Activated naive CD8-positive, alpha-beta T cell treated with anti-CD3 and anti-CD28 coated beads, Interleukin-2, amount 50 U/mL, for 16 hours (primary cell): ENCODE measurements at places on chromosomes 7 and 10.

DNA sequence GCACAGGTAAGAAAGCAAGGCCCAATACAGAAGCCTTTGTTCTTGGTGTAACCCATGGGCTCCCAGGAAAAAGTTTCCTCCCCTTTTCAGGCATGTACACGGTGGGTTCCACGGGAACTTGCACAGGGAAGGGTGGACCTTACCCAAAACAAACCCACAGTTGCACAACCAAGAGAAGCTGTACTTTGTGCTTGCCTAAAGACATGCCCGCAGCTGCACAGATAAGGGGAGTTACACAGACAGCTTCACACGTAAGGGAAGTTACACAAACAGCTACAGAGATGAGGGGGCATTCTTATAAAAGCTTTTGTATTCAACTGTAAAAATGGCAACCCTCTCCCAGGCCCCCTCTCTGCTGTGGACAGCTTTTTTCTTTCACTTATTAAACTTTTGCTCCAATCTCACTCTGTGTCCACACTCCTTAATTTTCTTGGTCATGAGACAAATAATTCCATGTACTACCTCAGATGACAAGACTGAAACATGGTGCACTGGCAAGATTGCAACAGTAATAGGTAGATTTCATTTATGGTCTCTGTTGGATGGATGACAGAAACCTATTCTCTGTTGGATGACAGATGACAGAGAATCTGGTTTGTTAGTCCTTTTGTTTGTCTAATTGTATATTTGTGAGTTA, 72.9 kb downstream of the ATE1 start:
- DNase-seq: no peak

DNA sequence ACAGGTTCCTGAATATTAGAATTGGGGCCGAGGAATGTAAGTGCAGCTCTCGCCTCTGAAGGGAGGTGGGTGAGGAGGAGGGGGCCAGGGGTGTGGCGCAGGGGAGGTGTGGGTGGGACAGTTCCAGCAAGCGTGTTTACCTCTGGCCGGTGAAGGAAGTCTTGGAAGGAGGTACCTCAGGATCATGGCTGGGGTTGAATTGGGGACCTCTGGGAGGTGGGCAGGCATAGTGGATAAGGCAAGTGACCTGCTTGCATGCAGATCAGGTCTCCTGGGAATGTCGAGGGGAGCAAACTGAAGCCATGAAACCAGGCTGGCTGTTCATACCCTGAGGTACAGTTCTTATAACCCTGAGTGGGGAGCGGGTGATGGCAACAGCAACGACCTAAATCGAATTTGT, 2.0 kb downstream of the ZNF775 start:
- no peak for DNase-seq

GRCh38 chr10:132249824-132250375, 57.9 kb downstream of the STK32C start:
- DNase-seq: no peak

DNA sequence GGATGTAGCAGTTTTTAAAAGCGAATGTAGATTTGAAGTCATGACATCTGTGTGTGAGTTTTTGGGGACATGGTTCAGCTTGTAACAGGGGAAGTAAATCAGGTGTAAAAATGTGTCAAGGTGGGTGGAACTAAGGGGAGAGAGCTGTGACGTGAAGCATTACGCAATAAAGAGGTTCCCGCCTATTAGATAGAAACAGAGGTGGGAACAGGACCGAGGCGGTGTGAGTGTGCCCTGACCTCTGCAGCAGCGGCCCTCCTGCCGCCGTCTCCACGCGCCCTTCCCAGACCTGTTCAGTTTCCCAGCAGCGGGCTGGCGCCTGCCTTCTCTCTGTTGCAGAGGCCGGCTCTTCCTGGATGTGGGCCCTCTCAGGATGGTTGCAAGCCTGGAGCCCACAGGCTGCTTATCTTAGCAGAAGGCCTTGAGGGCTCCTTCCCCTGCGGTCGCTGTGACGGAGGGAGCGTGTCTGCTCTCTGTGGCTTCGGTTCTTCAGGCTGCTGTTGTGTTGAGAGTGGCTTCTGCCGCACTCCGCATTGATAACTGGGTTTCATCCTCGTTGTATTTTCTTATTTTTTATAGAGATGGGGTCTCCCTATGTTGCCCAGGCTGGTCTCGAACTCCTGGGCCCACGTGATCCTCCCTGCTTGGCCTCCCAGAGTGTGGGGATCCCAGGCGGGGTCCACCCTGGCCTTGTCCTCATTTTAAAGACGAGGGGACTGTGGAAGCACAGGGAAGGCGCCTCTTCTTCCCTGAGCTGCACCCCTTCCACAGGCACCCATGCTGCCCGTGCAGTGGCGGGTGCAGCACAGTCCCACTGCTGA, 65.0 kb downstream of the DNAJB6 start:
- no peak for DNase-seq

DNA sequence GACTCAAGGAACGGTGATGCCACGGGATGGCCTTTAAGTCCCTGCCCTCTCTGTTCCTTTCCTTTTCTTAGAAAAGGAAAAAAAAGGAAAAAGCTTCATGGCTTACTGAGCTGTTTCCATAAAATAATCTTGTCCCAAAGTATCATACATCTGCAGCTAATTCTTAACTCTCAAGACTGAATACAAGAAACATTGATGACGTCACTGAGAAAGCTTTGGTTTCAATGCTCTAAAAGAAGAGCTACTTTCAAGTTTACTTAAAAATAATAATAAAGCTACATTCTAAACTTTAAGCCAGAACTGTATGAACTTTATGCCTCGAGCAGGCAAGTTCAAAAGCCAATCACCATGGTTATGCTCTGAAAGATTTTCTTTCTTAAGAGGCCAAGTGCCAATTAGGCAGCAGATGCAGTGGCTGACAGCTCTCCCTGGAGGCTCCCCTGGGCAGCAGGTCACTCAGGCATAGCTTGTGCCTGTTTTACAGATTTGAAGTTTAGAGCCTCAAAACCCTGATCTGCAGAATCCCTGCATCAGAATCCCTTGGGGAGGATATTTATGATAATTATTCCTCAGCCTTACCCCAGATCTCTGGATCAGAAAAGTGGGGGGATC, 165.0 kb downstream of the CHN2 start:
- DNase-seq: no peak

- DNase-seq: no peak
These were observed 942.5 kb downstream of the KCNMA1 start for GRCh38 chr10:76695069-76695468.

- DNase-seq: no peak
These were observed 21.4 kb upstream of the KIF20B start for GRCh38 chr10:89679986-89680385.

DNA sequence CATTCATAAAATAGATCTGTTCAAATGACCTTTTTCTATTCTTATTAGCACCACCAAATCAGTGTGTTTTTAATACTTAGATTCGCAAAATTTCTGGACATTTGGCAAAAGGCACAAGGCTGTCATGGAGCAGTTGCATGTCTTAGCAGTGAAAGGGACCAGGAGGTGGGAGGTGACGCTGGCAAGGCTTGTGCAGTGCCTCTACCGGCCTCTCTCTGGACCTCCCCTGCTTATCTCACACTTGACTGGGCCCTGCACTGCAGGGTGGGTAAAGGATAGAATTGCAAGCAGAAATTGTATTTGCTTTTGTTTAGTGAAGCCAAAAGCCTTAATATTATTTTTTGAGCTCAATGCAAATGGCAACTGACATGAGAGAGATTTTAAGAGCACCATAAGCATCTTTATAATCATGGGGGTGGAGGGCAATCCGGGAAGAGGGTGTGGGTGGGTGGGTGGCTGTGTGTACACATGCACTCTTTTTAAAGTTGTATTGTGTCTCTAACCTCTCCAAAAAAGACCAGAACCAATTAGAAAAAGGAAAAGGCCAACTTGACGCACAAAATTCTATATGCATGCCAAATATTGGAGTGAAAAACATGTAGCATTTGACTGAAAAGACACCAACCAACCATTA, 106.3 kb downstream of the WNT2 start:
- no peak for DNase-seq

DNA sequence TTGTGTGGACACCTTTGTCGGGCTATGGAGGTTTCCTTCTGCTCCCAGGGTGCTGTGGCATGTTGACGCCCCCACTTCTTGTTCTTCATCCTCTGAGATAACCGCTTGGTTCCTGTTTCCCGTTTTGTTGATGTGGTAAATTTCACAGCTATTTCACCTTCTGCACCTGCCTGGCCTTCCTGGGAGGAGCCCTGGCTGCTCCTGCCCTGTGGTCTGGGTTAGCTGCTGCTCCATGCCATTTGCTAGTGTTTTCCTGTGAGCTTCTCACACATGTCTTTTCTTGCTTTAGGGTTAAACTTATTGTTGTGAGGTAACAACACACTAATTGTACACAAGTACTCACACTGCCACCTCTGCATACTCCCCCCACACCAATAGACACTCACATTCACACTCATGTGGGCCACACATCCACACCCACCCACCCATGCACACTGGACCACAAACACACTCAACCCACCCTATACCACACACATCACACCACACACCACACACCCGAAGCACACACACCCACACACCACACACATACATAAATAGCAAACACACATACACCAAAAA, 46.5 kb upstream of the MSMB start:
- DNase-seq: no peak

DNA sequence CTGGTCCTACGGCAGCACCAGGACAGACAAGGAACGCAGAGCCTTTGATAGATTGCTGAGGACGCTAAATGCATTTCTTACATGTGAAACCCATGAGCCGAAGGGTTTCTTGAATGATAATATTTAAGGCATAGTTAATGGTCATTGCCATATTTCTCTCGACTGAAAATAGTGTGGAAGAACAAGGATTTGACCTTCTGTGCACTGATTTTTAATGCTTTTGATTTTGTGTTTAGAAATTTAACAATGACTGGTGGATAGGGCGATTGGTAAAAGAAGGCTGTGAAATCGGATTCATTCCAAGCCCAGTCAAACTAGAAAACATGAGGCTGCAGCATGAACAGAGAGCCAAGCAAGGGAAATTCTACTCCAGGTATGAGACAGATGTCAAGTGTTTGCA, 150.8 kb downstream of the NSUN6 start:
- DNase-seq: no peak

DNA sequence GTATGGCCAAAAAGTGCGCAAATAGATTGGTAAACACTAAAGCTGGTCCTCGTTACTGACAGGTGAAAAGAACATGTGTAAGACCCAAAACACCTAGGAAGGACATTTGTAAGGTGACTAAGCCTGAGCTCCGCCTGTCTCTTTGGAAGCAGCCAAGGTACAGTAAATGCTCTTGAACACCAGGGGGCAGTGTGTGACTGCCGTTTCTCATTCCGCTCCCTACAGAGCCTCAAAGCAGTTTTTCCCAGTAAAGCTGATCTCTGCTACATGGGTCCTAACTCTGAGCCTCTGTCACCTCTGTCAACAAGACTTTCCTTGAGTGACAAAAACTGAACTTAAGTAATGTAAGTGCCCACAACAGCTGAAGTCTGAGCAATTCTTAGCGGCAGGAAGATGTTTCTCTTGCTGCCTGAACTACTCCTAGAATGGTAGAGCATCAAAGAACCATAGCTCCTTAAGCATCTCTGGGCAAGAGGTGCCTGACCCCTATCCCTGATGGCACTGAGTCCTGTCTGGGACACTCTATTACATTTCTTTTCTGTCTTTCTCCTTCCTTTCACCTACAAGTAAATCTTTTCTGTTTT, 238.0 kb upstream of the INHBA start:
- no peak for DNase-seq

GRCh38 chr7:7696458-7697119, 21.8 kb downstream of the RPA3 start:
- no peak for DNase-seq

DNA sequence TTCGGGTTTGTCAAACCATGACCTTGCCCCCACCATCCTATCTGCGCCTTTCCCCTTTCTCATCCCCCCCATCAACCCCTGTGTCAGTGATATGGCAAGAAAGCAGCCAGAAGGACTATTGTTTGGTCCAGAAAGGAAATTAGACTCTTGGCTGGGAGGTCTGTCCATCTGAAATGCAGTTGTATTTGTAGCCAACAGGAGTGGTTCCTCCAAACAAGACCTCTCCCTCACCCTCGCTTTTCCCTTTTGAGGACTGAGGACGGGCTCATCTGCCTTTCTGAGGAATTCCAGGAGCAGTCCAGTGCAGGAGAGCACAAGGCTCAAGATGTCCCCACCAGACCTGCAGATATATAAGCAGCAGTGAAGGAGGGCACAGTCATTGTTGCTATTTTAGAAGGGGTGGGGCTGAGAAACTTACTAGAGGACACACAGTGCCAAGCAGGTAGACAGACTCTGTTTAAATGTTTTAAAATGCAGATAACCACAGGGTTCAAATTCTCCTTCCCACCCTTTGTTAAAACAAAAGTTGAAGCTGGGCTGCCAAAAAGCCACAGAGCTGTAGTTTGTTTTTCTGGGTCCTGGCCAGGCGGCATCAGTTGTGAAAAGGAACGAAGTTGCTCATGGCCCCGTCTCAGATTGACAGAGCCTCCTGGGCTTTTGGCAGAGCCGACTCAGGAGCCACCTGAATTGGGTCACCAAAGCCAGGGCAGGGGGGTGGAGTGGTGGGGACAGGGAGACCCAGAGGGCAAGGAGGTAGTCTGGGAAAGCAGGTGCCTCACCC, 37.3 kb downstream of the CYP17A1 start:
- DNase-seq: no peak

DNA sequence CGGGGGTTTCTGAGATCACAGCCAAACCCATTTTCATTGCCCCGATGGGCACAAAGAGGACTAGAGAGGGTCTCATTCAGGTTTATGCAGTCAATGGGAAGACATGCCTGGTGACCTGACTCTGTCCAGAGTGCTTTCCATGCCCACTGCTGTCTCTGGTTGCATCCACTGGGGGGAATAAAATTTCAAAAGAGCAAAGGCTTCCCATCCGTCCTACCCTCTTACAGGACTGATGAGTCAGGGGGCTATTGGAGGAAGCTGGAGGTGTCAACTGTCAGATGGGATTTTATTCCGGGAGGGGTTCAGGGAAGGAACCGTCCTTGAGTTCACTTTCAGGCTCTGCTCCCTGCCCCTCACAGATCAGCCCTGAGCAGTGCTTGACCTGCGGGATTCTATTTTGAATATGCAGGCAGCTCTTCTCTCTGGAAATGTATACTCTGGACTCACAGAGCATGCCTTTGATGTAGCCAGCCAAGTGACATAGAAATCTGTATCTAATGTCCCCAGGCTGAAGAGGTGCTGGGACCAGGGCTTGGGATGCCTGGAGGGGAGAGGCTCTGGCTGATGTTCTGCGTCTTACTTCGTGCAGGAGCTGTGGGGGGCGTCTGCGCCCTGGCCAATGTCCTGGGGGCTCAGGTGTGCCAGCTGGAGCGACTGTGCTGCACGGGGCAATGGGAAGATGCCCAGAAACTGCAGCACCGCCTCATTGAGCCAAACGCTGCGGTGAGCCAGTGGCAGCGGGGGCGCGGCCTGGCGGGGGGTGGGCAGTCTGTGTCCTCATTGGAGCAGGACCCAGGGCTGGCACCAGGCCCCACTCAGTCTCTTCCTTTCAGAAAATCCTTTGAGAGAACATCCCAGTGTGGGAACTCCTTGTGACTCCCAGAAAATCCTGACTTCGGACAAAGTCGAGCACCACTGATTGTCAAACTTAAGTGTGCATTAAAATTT, 12.0 kb downstream of the C10orf62 start:
- DNase-seq: no peak

- DNase-seq: no peak
These were observed 28.3 kb upstream of the OLAH start for GRCh38 chr10:15015451-15015850.

- no peak for DNase-seq
These were observed 732.1 kb upstream of the C7orf33 start for GRCh38 chr7:147858421-147858820.
